ENCODE measurements at places on chromosomes 6 and 20.

DNA sequence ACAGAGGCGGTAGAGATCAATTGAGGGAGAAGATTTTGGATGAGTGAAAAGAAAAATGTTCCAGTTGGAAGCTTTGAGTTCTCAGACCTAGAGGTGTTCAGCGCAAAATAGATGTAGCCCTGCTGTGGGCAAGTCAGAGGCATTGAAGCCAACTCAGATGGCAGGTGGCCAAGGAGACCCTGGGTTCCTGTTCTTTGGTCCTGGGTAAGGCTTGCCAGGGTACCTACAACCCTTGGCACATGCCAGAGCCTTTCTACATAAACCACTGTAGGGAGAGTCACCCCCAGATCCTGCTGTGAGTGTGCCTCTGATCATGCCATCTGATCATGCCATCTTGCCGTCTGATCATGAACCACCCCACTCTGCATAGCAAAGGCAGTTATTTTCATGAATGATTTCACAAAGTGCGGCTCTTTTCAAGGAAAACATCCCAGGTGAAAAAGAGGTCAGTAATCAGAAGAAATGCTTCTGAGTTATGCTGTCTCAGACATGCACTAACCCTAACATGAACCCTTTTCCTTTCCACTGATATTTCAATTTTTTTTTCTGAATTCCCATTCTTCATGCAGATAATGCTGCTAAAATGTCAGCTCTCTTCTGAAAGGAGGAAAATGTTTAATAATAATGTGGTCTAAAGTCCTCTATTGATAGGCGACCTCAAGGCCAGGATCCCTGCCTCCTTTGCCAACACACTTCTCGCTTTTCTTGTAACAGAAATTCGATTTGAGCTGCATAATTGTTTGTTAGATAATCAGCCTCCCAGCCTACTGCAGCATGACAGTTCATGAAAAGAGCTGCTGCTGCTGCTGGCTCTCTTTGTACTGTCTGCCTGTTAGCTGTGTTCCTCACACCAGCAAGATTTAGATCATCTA is 153.6 kb downstream of the MTHFD1L start:
- no peak for DNase-seq

DNA sequence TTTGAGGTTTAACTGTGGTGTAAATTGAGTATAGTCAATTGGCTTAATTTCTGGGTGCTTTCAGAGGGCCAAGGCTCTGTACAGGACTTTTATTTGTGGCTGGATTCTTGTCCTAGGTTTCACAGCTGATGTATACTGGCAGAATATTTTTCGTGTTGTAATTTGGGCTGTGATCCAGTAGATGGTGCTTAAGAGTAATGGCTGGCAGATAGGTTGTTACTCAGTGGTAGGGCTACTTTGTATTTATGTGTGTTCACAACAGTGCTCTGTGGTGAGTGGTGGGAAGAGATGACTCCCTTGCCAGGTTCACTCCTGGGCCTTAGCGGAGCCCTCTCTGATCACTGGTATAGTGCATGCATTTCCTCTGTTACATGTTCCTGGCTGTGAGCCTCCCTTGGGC is 34.5 kb upstream of the FERMT1 start:
- no peak for DNase-seq

- no peak for DNase-seq
Observed at GRCh38 chr20:50068041-50068651, 44.8 kb downstream of the UBE2V1 start.

DNA sequence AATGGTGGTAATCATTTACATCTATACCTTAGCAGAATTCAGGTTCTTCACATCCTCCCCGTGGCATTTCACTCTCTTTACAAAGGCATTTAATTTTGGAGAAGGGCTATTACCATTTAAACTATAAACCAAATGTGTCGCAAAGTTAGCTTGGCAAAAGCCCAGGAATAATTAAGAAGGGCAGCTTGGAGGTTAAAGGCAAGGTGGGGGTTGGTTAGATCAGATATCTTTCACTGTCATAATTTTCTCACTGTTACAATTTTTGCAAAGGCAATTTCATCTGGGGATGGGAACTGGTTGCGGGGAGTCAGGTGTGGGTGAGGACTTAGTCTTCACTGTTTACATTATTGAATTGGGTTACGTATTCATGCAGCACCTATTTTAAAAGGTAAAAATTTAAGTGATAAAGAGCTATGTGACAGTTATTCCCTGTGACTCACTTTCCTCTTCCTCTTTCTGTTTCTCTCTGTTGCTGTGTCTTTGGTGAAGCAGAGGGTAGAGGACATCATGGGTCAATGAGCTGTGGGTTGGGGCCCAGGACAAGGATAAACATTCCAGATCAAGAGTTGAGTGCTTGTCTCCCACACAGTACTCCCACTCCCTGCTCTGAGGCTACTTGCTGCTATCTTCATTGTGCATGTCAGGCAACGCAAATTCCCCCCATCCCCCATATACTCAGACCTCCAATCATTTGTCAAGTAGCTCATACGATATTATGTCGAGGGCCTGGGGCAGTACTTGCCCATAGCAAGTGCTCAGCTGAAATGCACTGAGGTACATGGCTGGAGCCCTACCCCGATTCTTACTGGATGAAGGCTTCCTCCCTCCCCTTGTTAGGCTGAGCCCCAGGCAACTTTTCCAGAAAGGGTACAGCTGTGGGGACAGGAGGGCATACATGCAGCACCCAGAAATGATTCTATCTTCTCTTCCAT is 223.1 kb upstream of the MYLIP start:
- DNase-seq: no peak

DNA sequence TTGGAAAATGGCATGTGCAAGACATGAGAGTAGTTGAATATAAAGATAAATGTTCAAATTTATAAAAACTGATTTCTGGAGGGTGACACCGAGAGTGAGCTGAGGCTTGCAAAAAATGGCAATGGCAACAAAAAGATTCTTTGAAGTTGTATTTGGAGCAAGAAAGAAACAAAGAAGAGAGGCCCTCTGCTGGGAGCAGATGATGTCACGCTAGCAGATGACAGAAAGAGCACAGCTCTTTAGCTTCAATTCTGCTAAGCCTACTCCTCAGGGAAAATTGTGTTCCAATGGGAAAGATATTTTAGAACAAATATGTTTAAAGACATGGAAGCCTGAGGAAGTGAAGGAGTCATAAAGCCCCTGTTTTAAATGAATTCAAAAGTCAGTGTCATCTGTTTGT is 125.3 kb upstream of the NOX3 start:
- DNase-seq: no peak

DNA sequence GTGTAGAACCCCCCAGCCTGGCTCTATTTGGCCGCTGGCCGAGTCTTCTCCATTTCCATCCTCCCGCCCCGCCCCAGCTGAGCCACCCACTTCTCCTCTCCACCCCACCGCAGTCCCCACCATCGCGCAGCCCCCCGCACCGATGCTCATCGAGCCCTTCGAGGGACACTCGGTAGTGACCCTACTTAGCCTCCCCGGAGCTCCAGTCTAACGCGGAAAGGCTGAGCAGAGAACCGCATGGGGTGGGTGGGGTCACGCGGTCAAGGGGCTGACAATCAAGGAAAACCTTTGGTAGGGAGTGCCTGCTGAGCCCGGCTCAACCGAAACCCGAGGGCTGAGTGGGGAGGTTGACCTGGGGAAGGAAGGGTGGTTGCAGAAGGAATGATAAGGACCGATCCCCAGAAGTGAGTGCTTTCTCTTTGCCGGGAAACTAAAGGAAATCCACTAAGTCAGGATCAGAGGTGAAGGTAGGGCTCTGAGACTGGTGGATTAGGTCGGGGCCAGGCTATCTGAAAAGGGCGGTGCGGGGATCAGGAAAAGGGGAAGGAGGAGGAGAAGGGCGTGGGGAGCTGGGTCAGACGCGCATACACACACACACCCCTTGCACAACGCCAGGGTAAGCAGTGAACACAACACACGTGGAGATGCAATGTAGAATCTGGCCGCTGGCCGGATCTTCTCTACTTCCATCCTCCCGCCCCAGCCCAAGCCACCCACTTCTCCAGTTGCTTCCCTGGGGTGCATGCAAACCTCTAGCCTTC is 49.8 kb downstream of the CPXM1 start:
- DNase-seq: no peak

GRCh38 chr6:113221850-113222249 is 635.3 kb upstream of the MARCKS start:
- DNase-seq: peak; percentile 16

DNA sequence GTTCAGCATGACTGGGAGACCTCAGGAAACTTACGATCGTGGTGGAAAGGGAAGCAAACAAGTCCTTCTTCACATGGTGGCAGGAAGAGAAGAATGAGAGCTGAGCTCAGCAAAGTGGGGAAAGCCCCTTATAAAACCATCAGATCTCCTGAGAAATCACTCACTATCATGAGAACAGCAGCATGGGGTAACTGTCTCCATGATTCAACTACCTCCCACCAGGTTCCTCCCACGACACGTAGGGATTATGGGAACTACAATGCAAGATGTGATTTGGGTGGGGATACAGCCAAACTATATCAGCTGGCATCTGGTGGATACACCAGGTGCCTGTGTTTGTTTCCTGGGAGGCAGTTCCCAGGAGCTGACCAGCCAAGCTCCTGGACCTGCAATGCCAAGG is 4.9 kb downstream of the DDO start:
- DNase-seq: no peak

GRCh38 chr6:166997768-166998255 is 1.4 kb upstream of the CEP43 start:
- peak; percentile 63 for DNase-seq

GRCh38 chr20:5041433-5041832 is 40.1 kb upstream of the SLC23A2 start:
- no peak for DNase-seq

- no peak for DNase-seq
Observed at GRCh38 chr6:142331075-142331551, 29.3 kb downstream of the ADGRG6 start.

- no peak for DNase-seq
Observed at GRCh38 chr6:41688256-41688965, 47.0 kb downstream of the TFEB start.

GRCh38 chr20:25035921-25036320 is 22.0 kb downstream of the ACSS1 start:
- no peak for DNase-seq

GRCh38 chr6:156881687-156882629 is 104.8 kb downstream of the ARID1B start:
- no peak for DNase-seq

GRCh38 chr6:46637933-46638332 is 14.7 kb downstream of the CYP39A1 start:
- DNase-seq: no peak

- DNase-seq: no peak
Observed at GRCh38 chr6:38164671-38165108, 345.2 kb downstream of the ZFAND3 start.

DNA sequence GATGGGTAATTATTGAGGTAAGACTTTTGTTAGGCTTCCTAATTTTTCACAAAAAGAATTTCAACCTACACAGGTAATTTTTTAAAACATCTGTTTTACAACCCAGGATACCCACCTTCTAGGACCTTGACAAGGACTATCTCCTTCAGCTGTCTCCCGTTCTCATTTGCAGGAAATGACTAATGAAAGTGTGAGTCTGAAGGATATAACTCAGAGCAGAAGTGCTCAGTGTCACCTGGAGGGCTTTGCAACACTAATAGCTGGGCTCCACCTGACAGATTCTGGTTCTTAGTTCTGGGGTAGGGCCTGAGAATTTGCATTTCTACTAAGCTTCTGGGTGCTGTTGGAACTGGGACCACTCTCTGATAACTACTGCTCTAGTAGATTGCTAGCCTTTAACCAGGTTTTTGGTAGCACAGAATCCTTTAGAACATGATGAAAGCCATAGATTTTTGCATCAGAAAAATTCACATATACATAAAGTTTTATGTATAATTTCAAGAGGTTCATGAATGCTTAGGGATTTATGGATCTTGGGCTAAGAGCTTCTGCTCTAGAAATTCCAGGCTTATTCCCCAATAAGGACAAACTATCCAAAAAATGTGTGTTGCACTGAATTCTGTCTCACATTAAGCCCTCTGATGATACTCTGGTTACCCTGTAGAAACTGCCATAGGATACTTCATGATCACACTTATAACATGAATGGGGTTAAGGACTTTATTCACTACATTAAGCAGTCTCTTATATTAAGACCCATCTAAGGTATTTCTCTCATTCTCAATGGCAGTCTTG is 30.3 kb downstream of the AK9 start:
- no peak for DNase-seq

- DNase-seq: no peak
Observed at GRCh38 chr6:133083248-133083967, 157.7 kb upstream of the EYA4 start.

GRCh38 chr6:1993042-1993441 is 252.4 kb downstream of the GMDS start:
- DNase-seq: no peak

GRCh38 chr6:79073888-79074287 is 4.2 kb downstream of the PHIP start:
- no peak for DNase-seq

GRCh38 chr6:50905297-50905696 is 86.6 kb downstream of the TFAP2B start:
- DNase-seq: no peak

DNA sequence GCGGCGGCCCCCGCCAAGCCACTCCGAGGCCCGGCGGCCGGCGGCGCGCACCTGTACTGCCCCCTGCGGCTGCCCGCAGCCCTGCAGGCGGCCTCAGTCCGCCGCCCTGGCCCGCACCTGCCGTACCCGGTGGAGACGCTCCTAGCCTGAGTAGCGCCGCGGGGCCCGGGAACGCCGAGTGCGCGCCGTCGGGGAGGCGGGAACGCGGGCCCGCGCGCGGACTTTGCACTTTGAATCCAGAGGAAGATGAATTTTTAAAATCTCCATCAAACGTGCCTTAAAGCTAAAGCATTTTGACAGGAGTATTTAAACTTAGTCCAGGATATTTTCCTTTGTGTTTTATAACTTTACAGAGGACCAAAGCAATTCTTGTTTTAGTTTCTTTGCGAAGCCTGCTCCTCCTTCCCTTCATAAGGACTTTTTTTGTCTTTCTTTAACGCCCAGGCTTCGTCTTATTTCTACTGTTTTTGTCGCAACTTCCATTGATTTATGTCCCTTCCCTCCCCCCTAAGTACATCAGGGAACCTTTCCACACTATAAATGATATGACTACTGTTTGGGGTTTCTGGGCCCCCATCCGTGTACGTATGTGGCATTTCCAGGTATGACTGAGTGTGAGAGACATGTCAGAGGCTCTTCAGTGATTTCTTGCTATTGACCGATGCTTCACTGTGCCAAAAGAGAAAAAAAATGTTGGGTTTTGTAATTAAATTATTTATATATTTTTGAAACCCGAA is 2.0 kb downstream of the FOXQ1 start:
- DNase-seq: no peak

DNA sequence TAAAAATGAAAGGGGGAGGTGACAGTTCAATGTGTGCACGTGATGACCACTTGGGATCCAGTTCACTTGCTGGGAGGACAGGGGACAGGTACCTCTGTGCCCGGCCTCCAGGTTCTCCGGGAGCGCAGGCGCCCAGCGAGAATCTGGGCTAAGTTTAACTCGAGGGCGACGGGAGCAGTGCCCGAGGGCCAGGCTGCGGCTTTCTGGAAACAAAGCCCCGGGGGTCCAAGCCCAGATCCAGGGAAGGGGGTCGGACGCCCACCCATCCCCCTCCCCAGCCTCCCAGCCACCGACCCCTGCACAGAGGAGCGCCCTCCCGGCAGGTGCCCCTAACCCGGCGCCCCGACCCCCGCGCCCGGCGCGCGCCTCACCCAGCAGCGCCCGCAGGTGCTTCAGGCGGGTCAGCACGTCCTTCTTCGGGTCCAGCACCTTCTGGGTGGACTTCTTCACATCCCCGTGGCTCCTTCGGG is 405 bp downstream of the RALGAPA2 start:
- DNase-seq: peak; percentile 29
